ENCODE measurements at places on chromosomes 2 and 18.

GRCh38 chr2:53445383-53446070, 322.1 kb upstream of the CHAC2 start:
- H3K4me1 ChIP-seq, result no peaks in the 10 kb centered on the region
- no peak for DNase-seq
- H3K4me3 ChIP-seq, result no peak overlapping the region
- H3K27ac ChIP-seq, result no peak overlapping the region
- no peaks in the 10 kb centered on the region for H3K36me3 ChIP-seq

DNA sequence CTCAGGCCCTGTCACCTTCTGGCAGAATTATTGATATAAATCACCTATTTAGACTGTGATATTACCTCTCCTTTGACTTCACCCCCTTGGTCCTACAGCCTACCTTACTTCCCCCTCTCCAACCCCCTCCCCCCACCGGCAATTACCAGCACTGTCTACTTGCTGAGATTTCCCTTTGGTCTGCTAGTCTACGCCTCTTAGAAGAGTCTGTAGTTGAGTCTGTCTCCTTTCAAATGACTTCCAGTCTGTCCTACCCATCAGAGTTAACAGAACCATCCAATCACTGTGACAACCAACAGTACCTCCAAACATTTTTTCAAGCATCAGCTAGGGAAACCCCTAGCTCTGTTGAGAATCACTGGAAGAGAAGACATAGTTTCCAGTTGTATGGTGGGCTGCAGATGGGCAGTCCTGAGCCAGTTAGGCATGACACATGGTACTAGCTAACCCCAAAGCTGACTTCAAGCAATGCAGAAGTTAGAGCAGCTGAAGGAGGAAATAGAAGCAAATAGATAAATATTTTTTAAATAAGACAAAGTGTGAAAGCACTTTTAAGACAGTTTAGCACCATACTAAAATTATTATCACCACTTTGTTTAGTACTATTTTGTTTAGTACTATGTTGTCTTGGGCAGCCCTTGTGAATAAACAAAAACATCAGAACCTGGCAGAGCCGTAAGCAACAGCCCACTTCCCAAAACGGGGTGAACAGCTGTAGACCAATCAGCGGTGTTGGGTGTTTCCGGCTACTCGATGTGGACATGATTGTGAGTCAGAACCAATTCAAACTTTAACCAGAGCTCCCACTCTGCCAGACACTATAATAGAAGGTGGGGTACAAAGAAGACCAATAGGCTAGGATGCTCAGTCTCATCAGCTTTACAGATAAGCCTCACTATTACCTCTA, 2.7 kb upstream of the ASNSD1 start:
- H3K27ac ChIP-seq, result no peak overlapping the region
- no peaks in the 10 kb centered on the region for H3K36me3 ChIP-seq
- no peak for DNase-seq
- H3K4me1 ChIP-seq, result no peaks in the 10 kb centered on the region
- H3K27me3 ChIP-seq, result no peaks in the 10 kb centered on the region

GRCh38 chr2:62524293-62524941, 18.4 kb upstream of the TMEM17 start:
- no peaks in the 10 kb centered on the region for H3K4me1 ChIP-seq
- H3K27ac ChIP-seq, result no peak overlapping the region
- DNase-seq, result no peak

- no peaks in the 10 kb centered on the region for H3K36me3 ChIP-seq
- no peak for DNase-seq
- H3K4me3 ChIP-seq, result no peak overlapping the region
- no peaks in the 10 kb centered on the region for H3K27me3 ChIP-seq
- H3K27ac ChIP-seq, result no peak overlapping the region
Observed at GRCh38 chr18:36412778-36413177, 115.3 kb downstream of the FHOD3 start.

- no peak for DNase-seq
- no peak overlapping the region for H3K27ac ChIP-seq
- H3K27me3 ChIP-seq, result no peaks in the 10 kb centered on the region
- no peak overlapping the region for H3K4me3 ChIP-seq
Observed at GRCh38 chr2:229179628-229180027, 91.5 kb downstream of the PID1 start.

DNA sequence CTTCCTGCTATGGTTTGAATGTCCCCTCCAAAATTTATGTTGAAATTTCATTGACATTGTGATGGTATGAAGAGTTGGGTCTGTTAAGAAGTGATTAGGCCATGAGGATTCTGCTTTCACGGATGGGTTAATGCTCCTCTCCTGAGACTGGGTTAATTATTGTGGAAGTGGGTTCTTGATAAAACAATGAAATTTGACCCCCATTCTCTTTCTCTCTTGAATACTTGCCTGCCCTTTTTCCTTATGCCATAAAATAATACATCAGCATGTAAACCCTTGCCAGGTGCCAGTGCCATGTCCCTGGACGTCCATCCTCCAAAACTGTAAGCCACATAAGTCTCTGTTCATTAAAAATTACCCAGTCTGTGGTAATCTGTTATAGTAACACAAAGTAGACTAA, 352.8 kb downstream of the LRRTM4 start:
- no peaks in the 10 kb centered on the region for H3K27me3 ChIP-seq
- no peak for DNase-seq
- no peak overlapping the region for H3K4me3 ChIP-seq
- no peaks in the 10 kb centered on the region for H3K4me1 ChIP-seq

DNA sequence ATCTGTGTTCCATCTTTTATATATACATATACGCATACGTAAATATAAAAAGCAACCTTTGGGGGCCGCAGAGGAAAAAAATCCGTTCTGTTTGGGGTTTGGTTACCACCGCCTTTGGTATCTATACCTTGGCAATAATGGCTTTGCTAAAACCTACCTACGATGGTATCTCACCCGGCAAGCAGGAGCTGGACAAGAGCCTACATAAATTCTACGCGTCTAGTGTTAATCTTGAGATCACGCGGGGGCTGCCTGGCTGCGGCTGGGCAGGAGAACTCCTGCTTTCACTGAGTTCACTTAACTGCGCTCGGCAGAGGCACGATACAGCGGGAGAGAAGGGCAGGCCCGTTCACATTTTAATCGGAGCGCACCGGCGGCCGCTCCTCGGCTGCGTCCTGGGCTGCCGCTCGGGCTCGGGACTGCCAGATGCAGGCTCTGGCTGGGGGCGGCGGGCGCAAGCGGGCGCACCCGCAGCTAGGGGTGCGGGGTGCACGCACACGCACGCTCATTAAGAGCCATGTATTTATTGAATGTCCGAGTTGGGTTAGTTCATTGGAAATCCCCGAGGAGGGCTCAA, 1.7 kb upstream of the POU3F3 start:
- DNase-seq, result no peak
- H3K4me3 ChIP-seq, result peak overlapping the region; percentile 78
- no peaks in the 10 kb centered on the region for H3K36me3 ChIP-seq
- no peak overlapping the region for H3K27ac ChIP-seq
- peaks cover 21% of the 10 kb centered on the region for H3K4me1 ChIP-seq

- H3K27me3 ChIP-seq, result no peaks in the 10 kb centered on the region
- H3K4me3 ChIP-seq, result no peak overlapping the region
- DNase-seq, result no peak
- H3K27ac ChIP-seq, result no peak overlapping the region
Observed at GRCh38 chr2:45905632-45905958, 254.1 kb downstream of the PRKCE start.

DNA sequence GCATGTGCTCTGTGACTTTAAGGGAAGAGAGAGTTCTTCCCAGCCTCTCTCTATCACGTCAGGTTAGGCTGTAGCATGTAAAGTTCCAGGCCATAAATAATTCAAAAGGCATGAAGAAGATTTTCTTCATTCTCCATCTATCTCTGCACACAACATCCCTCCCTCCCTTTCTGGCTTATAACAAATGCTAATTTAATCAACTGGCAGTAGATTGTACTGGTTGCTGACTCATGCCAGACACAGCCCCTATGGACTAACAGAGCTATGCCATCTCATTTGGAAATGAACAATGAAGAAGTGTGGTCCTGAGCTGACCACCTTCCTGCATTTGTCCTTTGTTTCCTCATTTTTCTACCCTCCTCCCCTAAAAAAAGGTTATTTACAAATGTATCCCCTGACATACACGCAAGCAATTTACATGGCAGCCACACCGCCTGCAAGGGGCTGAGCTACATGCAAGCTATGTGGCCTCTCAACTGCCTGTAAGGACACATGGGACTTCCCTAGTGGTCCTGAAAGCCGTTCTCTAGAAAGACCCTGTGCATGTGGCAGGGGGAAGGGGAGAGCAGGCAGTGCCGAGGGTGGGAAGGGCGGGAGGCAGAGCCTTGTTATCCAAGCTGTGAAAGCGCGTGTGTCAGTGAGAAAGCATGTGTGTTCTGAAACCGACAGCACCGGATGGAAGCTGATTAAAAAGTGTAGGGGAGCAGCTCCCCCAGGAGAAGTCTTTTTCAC, 90.9 kb upstream of the KLF7 start:
- H3K27me3 ChIP-seq, result no peaks in the 10 kb centered on the region
- no peak overlapping the region for H3K4me3 ChIP-seq
- H3K4me1 ChIP-seq, result peaks cover 3% of the 10 kb centered on the region
- H3K36me3 ChIP-seq, result no peaks in the 10 kb centered on the region

Measured in H1 (cell line).